Esophagus squamous epithelium (tissue), 5 donors: ENCODE measurements at places on chromosomes 6 and 20.

GRCh38 chr20:34875642-34876405 is 588 bp upstream of the ACSS2 start:
- peak; percentile 94 for DNase-seq

DNA sequence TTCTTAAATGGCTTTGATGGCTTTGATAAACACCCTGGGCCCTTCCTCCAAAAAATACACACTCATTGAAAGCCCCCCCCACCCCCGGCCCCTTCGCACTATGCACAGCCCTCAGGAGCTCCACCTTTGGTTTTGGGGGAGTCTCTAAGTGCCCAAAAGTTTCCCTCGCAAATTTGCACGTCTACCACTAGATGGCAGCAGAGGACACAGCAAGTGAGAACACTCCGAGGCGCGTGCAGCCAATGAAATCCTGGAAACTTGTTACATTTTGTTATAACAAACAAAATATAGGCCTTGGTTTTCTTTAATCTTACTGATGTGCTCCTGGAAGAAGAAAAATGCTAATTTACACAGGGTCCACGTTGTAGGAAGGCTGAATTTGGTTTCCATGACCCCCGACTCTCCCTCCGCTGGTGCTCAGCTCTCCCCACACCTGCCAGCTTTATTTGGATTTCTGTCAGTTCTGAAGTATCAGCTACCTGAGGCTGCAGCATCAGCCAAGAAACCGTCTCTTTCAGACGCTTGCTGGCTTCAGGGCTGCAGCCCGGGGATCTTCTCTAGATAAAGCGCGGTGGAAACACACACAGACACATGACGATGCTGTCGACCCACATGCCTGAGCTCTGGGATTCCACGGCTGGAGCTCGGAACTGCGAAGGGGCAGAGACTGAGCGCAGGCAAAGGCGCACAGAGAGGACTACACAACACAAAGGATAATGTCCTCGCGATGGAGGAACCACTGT is 148.3 kb upstream of the RPS6KA2 start:
- DNase-seq = no peak

DNA sequence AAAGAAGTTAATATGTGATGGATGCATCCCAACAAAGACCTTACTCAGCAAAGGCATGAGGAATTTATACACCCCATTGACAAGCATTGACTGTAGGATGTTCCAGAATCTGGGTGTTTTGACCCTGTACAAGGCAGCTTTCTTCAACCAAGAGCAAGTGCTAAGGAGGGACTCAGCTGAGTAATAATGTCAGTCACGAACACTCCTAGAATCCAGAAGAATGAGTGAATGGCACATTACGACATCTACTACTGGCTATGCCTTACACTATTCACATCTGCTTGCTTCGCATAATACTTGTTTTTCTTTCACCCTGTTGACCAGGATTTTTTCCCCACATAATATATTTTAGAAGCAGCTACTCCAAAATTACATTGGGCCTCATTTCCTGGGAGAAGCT is 42.5 kb upstream of the VGLL2 start:
- no peak for DNase-seq

DNA sequence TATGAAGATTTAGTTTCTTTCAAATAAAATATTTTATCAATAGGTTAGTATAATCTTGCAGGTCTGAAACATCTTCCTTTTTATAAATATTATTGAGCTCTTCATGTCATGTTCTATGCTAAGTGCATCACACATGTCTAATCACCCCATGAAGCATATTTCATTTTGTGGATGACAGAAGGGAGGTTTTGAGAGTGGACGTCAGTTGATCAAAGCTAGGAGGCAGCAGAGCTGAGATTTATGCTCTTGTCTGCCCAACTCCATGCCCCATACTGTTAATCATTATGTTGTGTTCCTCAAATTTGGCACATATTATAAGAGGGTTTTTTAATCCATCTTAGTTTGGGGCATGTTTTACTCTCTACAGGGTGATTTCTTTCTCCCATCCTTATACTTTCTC is 22.7 kb downstream of the DSE start:
- DNase-seq = no peak

DNA sequence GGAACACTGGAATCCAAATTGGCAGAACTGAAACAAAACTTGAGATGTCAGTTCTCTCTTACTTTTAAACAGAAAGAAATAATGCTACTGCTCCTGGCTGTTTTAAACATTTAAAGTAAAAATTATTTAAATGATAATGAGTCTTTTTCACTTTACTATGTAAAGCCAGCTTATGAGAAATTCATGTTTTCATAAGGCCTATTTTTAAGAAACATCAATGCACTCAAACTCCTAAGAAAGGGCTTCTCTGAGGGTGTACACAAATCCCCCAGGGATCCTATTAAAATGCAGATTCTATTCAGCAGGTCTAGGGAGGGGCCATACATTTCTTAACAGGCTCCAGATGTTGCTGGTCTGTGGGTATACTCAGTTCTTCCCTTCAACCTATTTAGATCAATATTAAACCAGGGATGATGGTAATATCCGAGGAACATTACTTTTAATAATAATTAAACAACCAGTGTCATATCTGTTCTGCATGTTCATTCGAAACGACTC is 2.3 kb downstream of the FERMT1 start:
- no peak for DNase-seq

DNA sequence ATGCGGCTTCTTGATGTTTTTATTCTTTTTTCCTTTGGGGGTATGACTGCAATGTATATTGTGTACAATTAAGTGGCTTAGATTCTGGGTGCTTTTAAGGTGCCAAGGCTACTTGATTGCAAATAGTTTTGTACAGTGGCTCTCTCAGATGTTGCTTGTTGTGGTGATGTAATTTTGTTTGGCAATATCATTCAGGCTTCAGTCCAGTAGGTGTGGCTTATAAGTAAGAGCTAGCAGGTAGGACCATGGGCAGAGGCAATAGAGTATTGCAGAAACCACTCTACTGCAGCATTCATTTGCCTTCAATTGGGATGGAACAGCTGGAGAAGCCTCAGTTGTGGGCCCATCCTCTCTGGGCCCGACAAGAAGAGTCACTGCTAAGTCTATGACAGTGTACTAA is 407.9 kb upstream of the MAN1A1 start:
- no peak for DNase-seq

DNA sequence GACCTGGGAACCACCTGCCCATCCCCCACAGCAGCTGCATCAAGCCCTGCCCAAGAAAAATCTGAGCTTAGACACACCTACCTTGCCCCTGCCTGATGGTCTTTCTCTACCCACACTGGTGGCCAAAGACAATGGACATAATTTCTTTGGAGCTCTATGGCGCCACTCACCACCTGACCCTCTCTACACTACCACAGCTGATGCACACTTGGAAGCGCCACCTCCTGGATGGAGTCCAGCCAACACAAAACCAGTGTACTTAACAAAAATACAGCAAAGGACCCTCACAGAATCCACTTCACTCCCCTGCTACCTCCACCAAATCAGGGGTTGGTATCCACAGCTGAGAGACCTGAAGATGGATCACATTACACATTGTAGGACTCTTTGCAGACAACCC is 39.7 kb upstream of the CLVS2 start:
- no peak for DNase-seq
